ENCODE measurements at places on chromosomes 12 and 14. TPM values are rescaled to one million over a fixed set of nuclear protein-coding genes. Genes with fewer than 3 reads are reported as not detected.

Gene SYT1
- total RNA-seq: 6.3 TPM

Gene INHBC
- total RNA-seq: not detected

Gene ITGB7
- total RNA-seq: 0.56 TPM

Gene FBXO21
- 43.8 TPM for total RNA-seq

Gene IL31
- total RNA-seq: not detected

Gene OVCH1
- total RNA-seq: not detected

Gene GLIPR1
- 30.2 TPM for total RNA-seq

Measured in A549 treated with CpdA at 1 μM for 4 hours (cell line).